Fibroblast of skin of left quadriceps (primary cell): ENCODE measurements at places on chromosomes 5 and 9.

- no peak for DNase-seq
Observed at GRCh38 chr9:114771889-114772288, 34.0 kb downstream of the TNFSF15 start.

GRCh38 chr9:70940605-70941004 lies 180.8 kb downstream of the TRPM3 start:
- DNase-seq, result no peak

DNA sequence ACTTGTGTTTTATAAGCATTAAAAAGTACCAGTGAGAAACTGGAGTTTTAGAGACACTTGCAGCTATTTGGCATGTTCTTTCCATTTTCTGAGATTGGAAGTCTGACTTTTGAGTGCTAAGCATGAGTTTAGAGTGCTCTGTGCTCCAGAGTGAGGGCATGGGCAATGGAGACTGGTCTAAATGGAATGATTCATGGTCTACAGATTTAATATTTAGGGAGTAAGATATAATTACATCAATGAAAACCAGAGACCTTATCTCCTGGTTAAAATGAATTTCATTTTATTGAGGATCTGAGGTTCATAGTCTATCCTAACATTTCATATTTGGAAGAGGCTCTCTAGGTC lies 135.9 kb upstream of the RPS23 start:
- DNase-seq, result no peak

DNA sequence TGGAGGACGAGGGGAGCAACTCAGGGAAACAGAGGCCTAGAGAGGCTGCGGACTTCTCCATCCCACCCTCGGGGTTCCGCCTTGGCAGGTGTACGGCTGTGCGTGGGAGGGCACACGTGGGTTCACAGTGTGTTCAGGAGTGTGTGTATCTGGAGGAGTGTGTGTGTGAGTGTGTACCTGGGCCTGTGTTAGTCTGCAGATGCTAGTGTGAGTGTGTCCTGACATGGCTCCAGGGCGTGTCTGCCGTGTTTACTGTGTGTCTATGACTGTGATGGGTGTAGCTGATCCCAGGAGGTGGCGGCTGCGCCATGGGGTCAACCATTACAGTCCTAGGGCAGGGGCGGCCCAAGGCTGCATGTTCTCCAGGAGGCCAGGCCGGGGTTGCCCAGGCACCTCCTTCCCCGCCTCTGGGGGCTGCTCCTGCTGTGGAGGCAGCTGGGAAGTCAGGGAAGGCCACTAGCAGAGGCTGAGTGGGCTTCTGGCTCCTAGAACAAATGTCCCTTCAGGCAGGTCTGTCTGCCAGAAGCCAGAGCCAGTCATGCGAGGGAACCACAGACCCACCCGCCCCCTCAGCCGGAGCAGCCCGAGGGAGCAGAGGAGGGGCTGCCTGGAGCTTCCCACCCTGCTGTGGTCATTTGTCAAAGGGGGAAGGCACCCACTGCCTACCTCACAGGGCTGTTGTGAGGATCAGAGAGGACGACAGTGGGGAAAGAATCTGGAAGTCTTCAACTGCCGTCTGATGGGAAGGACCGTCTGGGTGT lies 21.4 kb downstream of the CRB2 start:
- DNase-seq, result no peak

GRCh38 chr5:44869928-44870327 lies 61.2 kb downstream of the MRPS30 start:
- no peak for DNase-seq

DNA sequence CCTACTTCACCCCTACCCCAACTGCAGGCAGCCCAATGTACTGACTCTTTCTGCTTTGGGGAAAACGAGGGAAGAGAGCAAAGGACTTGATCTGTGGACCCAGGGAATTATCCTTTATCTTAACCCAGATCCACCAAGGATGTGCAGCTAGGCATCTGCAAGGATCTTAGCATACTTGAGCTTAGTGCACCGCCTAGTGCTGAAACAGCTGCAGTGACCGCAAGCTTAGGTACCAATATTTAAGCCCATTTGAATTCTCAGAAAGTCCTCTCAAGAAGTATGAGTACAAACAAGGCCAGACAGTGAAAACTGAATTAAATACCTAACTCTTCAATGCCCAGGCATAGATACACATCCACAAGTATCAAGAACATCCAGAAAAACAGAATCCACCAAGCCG lies 576.7 kb upstream of the ADAMTS16 start:
- DNase-seq, result no peak

- DNase-seq, result no peak
Observed at GRCh38 chr5:21185536-21185935, 1197.5 kb upstream of the CDH18 start.

DNA sequence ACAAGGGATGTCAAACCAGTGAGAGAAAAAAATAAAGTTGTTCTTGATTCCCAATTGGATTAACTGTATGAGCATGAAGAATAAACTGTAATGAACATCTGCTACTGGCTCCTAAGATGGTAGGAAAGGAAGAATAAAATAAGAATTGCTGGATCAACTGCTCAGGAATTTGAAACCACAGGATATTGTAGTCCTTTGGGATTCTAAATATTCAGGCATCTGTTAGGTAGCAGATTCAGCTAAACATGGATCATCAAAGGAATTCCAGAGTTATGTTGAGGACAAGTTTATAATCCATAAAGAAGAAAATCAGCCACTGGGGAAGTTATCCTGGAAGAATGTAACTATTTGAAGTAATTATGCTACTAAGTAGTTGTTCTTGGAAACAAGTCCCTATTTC lies 65.8 kb downstream of the ISL1 start:
- no peak for DNase-seq

GRCh38 chr9:112115109-112115508 lies 60.0 kb downstream of the SUSD1 start:
- DNase-seq, result no peak

- DNase-seq, result peak; percentile 34
Observed at GRCh38 chr9:100589582-100589981, 11.7 kb downstream of the CAVIN4 start.

DNA sequence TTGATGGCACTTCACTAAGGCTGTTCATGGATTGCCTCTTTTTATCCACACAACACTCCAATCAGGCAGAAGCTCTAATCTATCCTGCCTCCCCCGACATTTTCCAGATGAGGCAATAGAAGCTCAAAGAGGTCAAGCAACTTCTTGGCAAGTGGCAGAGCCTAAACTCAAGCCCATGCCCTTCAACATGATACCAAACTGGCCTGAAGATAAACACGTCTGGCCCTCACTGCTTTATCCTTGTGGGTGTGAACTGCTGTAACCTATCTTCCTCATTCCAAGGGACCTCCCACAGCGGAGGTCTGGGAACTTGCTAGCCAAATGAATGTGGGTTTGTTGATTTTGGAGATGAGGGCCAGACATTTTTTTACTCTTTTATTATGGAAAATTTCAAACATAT lies 9.5 kb downstream of the SLC35A4 start:
- no peak for DNase-seq

DNA sequence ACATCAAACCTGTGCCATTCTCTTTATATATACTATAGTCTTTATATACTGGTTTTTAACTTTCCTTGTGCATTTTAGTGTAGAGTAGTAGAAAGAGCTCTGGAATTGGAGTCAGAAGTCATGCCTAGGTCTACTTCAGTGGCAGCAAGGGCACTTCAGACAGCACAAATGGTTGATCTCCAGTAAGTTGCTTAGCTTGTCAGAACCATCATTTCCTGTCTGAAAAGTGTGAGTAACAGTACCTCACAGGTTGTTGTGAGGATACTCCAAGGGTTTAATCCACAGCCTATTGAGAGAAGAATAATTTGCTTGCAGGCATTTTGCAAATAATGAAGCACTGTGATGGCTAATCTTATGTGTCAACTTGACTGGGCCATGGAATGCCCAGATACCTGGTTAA lies 95.8 kb upstream of the NR4A3 start:
- no peak for DNase-seq

DNA sequence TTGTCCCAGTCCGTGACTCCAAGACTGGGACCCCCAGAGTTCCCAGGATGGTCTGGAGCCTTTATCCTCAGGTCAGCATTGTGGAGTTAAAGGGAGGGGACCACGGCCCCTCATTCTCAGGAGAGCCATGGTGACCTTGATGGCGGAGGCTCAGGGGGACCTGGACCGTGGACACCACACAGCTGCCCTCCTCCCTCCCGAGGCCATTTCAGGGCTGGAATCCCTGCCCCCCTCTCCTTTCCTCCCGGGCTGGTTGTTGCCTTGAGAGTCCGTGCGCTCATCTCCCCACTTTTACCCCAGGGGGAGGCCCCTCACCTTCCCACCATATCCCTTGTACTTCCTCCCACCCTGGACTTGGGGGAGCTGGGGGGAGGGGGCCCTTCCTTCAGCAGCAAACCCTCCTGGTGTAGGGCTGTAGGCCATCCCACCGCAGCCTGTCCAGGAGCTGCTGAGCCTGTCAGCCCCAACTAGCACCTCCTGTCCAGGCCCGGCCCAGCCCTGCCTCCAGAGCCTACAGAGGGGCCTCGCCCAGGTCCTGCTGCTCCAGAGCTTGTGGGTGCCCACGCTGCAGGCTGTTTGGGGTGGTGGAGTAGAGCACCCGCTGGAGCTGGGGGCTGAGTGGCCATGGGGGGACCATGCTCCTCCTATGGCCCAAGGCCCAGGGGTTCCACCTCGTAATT lies 14.3 kb upstream of the AJM1 start:
- DNase-seq, result no peak

DNA sequence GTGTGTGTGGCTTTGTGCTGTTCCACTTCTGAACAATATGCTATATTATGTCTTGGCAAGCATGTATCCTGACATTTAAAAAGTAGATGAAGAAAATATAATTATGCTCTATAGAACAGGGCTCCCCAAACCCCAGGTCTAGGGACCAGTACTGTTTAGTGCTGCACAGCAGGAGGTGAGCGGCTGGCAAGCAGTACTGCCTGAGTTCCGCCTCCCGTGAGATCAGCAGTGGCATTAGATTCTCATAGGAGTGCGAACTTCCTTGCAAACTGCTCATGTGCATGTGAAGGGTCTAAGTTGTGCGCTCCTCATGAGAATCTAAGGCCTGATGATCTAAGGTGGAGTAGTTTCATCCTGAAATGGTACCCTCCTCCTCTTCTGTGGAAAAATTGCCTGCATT lies 979.1 kb upstream of the CTNND2 start:
- no peak for DNase-seq

- no peak for DNase-seq
Observed at GRCh38 chr5:131548176-131548575, 86.9 kb downstream of the RAPGEF6 start.

GRCh38 chr5:151078490-151079262 lies 2.2 kb downstream of the TNIP1 start:
- DNase-seq, result no peak

GRCh38 chr5:141695627-141696215 lies 13.7 kb upstream of the ARAP3 start:
- no peak for DNase-seq

GRCh38 chr5:96391921-96392320 lies 41.1 kb downstream of the PCSK1 start:
- no peak for DNase-seq

DNA sequence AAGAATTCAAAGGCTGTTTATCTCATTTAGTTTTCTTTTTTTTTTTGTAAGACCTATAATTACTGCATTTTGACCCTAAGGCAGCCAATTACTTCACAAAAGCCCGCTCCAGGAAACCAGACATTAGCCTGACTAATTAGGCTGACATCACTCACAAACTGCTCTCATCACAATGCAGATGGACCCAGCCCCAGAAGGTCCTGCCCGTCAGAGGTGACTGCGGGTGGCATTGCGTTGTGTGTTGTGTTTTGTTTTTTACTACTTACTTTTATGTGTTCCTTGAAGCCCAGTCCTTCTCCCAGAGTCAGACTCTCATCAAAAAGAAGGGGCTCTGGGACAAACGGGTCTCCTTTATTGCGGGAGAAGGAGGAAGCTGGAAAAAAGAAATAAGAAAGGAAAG lies 172.2 kb downstream of the HSD17B3 start:
- no peak for DNase-seq

- DNase-seq, result no peak
Observed at GRCh38 chr9:69273161-69273560, 51.9 kb upstream of the ENTREP1 start.

- peak; percentile 42 for DNase-seq
Observed at GRCh38 chr5:87069974-87070608, 197.6 kb upstream of the RASA1 start.

DNA sequence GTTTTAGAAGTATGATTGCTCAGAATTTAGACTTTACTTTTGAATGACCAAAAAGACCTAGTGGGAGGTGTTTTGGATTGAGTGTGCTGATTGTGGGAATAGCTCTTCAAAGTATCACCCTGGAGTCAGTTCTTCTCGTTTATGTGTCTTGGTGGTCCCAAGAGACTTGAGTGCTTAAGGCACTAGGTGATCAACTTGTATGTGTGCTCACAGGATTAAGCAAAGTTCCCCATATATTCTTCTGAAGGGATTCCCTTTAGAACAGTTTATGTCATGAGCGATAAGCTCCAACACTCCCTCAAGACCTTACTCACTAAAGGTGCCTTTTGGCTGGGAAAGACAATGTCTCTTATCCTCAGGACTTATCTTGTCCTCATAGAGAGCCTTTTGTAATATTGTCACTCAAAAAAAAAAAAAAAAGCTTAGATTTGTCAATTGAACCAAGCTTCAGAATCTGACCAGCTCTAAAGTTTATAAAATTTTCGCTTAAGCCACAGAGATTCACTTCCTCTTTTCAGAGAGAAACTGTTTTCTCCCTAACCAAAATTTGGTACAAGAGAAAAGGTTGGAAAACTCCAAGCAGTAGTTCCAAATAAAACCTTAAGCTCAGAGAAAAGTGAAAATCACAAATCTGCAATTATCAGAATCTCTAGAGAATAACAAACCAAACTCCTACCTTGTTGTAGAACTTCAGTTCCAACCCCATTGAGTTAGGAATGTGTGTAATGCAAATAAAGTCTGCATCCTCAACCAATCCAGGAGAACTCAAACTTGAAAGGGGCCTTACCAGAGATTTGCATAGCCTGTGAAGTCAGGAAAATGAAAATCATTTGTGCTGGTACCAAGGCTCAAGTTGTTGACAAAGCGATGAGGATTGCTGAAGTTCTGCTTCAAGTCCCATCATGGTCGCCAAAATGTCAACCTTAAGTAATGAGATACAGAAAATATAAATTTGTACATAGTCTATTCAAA lies 40.0 kb upstream of the PDZD2 start:
- no peak for DNase-seq

DNA sequence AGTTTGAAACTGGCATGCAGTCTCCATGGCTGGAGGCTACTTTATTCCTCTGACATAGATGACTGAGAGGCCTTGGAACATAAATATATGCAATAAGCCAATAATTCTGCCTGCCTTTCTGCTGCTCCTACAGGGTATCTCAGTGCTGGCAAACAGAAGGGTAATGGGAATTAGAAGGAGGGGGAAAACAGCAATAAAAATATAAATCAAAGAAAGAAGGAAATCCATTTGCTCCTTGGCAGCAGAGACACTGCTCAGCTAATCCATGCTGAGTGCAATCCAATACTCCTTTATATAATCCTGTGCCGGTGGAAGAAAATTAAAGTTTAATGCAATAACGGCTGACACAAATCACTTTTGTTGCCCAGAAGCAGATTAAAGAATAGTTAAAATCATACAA lies 478.9 kb downstream of the SPATA31D1 start:
- no peak for DNase-seq

DNA sequence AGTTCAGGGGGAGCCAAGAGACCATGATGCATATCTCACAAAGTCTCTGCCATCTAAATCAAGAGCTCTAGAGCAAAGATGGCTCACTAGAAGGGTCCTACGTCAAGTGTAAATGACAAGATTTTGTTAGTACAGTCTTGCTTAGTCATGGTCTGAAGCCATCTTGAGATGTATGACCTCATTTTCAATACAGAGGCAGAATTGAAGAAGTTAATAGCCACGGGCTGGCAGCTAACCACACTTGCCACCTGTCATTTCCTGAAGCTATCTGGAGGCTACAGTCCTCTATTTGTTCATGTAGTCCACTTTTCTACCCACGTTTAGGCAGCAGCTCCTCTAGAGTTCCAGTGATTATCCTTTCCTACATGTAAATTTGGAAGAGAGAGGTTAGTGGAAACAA lies 231.7 kb upstream of the CDH12 start:
- no peak for DNase-seq
